ENCODE measurements at places on chromosomes 12 and 14.

- DNase-seq, result peak; percentile 55
These were observed 1.2 kb downstream of the SOCS2 start for GRCh38 chr12:93573552-93574223.

GRCh38 chr12:23752245-23752644 lies 197.2 kb downstream of the SOX5 start:
- no peak for DNase-seq

GRCh38 chr14:89359477-89360222 lies 57.4 kb downstream of the FOXN3 start:
- DNase-seq, result no peak

DNA sequence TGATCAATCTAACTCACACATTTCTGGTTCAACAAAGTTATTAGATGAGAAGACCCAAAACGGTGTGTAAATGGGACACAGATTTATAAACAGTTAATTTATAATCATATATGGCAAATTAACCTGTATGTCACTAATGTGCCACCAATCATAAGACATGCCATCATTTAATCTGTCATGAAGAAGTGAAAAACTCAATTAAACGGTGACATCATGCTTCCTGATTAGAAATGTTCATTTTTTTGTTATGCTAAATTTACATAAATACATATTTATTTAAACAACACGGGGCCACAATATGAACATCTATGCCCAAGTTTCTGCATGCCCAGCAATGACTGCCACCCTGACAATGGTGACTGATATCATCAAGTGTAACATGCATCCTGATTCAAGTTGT lies 164.1 kb upstream of the EEA1 start:
- no peak for DNase-seq

- no peak for DNase-seq
These were observed 147.8 kb upstream of the TMCC3 start for GRCh38 chr12:94798113-94798512.

GRCh38 chr14:22886500-22887259 lies 3.7 kb downstream of the REM2 start:
- peak; percentile 23 for DNase-seq

GRCh38 chr14:48786498-48786897 lies 799.7 kb downstream of the RPS29 start:
- DNase-seq, result no peak

DNA sequence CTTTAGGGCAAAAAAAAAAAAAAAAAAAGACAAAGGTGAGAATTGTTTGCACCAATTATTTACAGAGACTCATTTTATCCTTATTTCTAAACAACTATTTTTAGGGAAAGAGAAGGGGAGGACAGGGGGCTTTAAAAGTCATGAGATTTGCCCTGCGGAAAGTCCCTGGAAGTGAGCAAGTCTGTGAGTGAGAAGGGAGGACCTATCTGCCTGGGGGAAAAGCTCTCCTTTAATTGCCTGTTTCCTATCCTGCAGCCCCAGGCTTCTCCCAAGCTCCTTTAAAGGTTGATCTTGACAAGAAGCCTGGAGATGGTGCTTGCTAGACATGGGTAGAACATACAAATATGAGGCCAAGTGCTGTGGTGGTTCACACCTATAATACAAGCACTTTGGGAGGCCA lies 8.3 kb upstream of the CHST11 start:
- DNase-seq, result no peak

- DNase-seq, result no peak
These were observed 1.1 kb upstream of the FERMT2 start for GRCh38 chr14:52951681-52952554.

GRCh38 chr12:50085615-50086072 lies 502 bp downstream of the SMARCD1 start:
- no peak for DNase-seq

GRCh38 chr12:108772247-108772646 lies 40.9 kb upstream of the CORO1C start:
- DNase-seq, result no peak

- DNase-seq, result peak; percentile 39
These were observed 123.3 kb downstream of the NCOR2 start for GRCh38 chr12:124443931-124444712.

GRCh38 chr12:12628013-12628412 lies 16.3 kb downstream of the CREBL2 start:
- no peak for DNase-seq

DNA sequence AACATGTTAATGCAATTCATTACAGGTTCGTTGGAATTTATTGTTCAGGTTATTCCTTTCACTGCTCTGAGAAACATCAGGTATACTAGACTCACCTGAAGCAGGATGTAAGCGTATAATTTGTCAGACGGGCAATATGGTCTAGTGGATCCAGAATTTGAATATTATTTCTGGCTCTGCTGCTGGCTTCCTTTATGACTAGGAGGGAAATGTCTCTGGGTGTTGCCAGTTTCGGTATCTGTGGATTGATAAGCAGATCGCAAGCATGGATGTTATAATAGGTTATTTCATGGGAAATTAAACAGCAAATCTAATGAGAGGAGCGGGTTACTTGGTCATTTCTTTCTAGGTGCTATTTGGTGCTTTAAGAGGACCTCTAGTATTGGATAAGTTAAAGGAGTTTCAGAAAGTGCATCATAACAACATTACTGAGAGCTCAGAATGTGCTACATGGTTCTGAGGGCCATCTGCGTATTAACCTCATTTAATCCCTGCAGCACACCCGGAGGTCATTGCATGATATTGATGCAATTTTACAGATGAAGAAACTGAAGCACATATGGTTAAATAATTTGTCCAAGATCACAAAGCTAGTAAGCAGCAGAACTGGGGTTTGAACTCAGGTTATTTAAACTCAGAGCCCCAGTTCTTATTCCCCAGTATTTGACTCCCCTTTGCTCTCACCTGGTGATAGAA lies 47.3 kb upstream of the BCAT1 start:
- no peak for DNase-seq

DNA sequence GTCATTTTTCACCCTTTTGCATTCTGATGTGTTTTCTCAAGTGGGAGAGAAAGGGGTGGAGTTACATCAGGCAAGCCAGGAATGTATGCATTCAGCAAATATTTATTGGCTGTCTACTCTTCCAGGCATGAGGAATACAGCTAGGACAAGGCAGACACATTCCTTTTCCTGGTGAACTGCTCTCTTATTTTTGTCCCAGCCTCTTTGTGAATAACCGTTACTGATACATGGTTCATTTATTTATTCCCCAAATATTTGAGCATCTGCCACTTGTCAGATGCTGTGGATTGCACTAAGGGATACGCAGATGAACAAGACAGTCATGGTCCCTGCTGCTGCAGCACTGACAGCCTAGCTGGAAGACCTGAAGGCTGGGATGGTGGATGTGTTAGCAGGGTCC lies 6.1 kb downstream of the PELI2 start:
- DNase-seq, result no peak

DNA sequence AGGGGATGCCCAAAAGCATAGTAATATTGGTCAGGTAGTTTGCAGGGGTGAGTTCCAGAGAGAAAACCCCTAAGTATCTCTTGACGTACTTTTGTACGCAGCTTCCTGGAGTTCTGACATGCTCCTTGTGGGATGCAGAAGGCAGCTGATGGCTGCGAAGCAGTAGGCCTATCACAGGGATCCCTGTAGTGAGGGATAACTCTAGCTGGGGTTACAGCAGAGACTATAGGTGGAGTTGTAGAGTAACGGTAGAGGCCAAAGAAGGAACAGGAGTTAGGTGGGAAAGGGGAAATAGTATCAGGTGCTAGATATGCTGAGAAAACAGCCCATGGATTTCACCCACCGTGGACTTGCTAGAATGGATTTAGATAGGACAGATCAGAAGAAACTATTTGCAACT lies 37.3 kb downstream of the MGST1 start:
- DNase-seq, result no peak
